ENCODE measurements at places on chromosomes 2 and 18.

DNA sequence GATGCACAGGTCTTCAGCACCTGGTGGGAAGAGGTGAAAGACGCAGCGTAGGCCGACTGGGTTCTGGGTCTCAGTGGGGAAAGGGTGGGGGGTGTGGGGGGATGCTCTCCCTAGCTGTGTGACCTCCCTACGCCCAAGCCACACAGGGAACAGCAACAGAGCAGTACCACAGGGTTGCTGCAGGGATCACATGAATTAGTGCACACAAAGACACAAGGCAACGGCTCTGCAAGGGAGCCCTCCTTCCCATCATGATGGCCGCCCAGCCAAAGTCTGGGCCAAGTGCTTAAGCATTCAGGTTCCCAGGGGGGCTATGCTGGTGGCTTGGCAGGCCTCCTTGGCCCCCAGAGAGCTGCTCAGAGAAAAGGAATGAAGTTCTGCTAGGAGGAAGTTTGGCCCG, 28.2 kb upstream of the GBX2 start:
- no peak for DNase-seq

DNA sequence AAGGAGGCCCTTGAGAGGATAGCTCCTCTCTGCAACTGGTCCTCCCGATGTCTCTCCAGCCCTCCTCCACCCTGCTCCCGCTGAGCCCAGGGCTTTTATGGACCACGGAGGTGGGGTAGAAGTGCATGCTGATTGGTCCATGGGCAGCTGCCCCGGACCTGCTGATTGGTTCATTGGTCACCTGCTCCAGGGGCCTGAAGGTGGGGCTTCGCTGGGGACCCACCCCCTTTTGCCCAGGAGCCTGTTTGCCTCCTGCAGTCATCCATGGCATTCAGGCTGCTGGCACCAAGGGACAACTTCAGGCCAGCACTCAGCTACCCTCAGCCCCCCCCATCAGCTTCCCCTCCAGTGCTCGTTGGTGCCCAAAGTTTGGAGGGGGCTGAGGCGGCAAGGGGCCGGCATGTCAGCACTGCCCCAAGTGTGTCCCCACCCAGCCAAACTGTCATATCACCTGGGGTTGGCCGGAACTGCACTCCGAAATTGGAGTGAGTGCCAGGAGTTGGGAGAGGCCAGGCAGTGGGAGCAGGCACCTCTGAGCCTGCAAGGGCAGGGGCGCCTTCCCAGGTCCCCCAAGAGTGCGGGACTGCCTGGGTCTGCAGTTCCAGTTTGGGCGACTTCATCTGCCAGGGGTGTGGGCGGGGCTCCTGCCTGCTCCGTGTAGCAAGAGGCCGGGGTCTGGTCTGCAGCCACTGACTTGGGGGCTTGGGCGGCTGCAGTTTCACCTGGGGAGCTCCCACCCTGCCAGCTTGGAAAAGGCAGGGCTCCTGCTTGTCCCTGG, 288.9 kb downstream of the RDH14 start:
- no peak for DNase-seq

DNA sequence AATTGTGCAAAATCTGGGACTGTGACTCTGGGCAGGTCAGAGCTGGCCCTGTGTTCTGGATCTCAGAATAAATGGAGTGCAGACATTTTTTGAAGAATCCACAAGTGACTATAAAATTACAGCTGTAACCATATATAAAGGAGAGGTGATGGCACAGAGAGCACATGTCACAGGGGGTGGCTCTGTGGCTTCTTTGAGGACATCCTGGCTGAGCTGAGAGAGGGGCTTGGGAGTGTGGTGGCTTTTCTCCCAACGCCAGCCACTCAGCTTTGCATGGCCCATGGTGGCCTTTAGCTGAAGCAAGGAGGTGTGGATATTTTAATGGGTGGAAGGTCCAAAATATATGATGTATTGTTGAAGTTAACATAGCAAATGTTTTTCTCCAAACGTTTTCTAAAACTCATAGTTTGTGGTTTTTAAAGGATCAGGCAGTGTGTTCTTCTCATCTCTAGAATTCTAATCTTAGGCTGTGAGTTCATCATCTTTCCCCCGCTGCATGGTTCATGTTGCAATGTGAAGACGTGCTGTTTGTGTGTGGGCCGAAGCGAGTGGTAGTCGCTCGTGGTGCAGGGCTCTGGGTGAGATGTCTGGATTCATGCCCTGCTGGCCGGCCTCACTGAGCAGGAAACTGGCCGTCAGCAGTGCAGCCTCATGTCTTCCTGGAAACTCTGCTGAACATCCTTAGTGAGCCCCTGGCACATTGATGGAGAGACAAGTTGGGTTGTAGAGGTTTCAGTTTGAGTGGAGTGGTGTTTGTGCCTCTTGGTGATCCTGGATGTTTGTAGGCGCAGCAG, 109.9 kb downstream of the ZNF236 start:
- no peak for DNase-seq

GRCh38 chr2:240733803-240734495, 42.3 kb downstream of the AQP12A start:
- DNase-seq, result no peak

GRCh38 chr2:133887676-133888040, 319.4 kb upstream of the NCKAP5 start:
- no peak for DNase-seq

DNA sequence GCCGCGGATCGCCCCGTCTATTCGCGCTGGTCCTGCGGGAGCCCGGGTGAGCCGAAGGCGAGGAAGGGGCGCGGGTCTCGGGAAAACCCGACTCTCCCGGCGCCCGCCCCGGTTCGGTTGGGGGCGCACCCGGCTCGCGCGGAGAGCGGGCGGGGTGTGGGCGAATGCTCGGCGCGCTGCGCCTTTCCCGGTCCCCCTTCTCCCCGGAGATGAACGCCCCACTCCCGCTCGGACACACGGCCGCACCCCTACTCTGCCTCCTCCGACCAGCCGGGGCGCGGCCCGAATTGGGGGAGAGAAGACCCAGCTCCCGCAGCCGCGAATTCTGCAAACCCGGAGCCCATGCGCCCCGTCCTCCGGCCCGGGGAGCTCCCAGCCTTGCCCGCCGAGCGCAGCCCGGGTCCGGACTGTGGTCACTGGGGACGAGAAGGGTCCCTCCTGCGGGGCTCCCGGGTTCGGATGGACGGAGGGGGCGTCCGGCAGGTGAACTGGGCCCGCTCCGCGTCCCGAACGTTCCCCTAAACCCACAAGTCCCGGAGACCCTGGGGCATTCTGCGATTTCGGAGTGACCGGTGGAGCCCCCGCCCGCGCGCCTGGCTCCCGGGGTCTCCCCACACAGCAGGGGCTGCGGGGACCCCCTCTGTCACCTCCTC, 734 bp downstream of the KCNG2 start:
- DNase-seq, result no peak
